ENCODE measurements at places on chromosomes 5 and 9.
A peak's percentile ranks its signal among the peaks of the same experiment; 100 is the strongest.

GRCh38 chr5:172106511-172107356, 81.3 kb downstream of the STK10 start:
- DNase-seq, result no peak

DNA sequence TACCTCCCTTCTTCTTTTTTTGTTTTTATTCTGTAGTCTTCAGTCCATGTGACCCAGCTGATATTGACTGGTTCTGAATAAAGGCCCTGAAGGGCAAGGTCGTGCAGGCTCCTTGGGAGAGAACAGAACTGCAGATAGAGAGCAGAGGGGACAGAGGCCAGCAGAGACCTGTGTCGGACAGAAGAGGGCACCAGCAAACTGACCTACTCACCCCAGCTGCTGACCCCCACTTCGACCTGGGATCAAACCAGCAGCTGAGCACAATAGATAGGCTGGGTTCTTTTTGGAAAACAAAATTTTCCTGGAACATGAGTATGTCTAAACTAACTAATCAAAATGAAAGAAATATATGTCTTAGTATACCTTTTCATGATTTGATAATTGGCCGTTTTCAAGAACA, 695.1 kb downstream of the NR2F1-AS1 start:
- no peak for DNase-seq

GRCh38 chr5:116421080-116421629, 153.5 kb downstream of the SEMA6A start:
- no peak for DNase-seq

GRCh38 chr5:161851691-161852299, 3.9 kb downstream of the GABRA1 start:
- no peak for DNase-seq

GRCh38 chr5:76337953-76338451, 65.1 kb upstream of the IQGAP2 start:
- DNase-seq, result peak; percentile 43

- DNase-seq, result no peak
Observed at GRCh38 chr5:31741496-31741895, 102.6 kb downstream of the PDZD2 start.

DNA sequence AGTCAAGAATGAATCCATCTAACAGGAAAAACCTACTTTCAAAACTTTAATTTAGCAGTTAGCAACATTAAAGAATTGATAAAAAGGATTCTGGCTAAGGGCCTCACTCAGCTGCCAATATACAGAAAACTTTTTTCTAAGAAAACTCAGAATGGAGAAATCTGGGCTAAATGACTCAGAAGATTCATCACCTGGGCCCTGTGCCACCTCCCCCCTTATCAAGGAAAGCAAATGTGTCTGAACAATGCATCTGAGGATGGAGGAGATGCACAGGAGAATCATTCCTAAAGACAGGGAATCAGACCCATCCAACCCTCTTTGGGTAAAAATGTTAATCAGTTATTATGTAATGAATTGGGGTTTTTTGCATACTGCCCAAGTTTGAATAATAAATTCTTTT, 592.0 kb upstream of the DMAC1 start:
- DNase-seq, result no peak

DNA sequence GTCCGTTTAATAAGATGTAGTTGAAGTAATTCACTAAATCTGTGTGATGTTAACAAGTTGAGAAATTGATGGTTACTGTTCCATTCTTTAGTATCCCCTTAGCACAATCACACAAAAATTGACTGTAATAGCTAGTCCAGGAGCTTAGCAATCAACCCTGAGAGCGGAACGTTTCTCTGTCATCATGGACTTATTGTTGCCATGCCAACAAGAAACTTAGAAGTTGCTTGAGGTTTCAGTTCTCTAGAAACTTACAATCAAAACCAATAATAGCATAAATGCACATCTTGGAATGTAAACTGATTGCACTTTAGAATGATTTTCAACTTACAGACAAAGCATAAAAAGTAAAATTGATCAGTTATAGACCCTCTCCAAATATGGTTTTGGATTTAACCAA, 125.4 kb upstream of the ANKH start:
- no peak for DNase-seq

- no peak for DNase-seq
Observed at GRCh38 chr5:134524272-134524825, 1.1 kb upstream of the JADE2 start.
